DMS153 (cell line): ENCODE measurements at places on chromosomes 16 and 17.

DNA sequence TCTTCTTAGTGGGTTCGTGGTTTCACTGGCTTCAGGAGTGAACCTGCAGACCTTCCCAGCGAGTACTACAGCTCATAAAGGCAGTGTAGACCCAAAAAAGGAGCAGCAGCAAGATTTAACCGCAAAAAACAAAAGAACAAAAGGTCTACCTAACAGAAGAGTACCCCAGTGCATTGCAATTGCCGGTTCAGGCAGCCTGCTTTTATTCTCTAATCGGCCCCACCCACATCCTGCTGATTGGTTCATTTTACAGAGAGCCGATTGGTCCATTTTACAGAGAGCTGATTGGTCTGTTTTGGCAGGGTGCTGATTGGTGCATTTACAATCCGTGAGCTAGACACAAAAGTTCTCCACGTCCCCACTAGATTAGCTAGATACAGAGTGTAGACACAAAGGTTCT, 2.0 kb upstream of the ARRB2 start:
- DNase-seq, result no peak

DNA sequence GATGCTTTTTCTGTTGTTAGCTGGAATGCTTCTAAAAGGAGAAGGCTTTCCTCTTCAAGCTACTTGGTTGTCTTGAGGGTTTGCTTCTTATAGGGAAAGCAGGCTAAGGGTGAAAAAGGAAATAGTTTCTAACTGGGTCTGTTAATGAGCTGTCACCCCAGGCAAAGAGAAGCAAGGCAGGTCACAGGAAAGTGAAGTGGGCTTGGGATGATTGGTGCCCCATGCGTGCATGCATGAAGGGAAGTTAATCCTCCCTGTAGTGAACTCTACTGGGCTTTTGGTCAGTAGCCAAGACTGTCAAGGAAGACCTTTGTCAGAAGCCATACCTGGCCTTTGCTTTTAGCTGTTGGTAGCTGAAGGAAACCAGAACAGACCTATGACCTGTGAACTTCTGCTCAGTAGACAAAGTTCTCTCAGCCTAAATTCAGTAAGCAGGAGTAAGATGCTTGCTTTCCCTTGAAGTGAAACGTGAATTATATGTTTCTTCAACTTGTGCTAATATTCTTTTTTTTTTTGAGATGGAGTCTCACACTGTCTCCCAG, 16.5 kb downstream of the TENT4B start:
- DNase-seq, result no peak

DNA sequence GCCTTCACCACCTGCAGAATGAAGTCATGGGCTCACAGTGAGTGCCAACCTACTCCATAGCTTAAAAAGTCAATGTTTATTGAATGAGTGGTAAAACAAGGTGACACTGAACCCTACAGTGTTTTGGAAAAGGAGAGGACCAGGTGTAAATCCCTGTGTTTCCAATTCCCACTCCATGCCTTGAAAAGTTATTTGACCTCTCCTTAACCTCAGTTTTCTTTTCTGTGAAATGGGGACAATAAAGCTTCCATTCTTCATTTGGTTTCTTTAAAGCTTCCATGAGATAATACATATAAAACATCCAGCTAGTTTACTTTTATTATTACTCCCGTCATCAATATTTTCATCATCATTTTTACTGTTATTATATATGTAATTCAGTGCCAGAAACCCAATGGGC, 48.0 kb upstream of the ACSM2B start:
- no peak for DNase-seq

DNA sequence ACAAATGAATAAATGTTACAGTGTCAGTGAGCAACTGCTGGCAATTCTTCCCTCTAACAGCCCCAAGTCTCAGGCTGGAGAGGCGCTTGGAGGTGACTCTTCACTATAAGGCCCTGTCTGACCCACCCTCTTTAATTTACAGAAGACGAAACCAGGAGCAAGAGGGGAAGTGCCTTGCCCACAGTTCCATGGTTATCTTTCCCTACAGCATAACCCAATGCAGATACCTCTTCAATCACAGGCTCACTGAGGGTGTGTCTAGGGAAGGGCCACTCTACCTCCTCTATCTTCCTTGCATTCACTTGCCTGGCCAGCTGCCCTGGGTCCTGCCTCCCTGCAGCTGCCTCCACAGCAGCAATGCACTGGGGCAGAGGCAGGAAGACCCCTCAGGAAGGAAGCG, 9.6 kb upstream of the N4BP1 start:
- DNase-seq, result no peak

GRCh38 chr16:51045186-51045585, 105.9 kb downstream of the SALL1 start:
- no peak for DNase-seq

DNA sequence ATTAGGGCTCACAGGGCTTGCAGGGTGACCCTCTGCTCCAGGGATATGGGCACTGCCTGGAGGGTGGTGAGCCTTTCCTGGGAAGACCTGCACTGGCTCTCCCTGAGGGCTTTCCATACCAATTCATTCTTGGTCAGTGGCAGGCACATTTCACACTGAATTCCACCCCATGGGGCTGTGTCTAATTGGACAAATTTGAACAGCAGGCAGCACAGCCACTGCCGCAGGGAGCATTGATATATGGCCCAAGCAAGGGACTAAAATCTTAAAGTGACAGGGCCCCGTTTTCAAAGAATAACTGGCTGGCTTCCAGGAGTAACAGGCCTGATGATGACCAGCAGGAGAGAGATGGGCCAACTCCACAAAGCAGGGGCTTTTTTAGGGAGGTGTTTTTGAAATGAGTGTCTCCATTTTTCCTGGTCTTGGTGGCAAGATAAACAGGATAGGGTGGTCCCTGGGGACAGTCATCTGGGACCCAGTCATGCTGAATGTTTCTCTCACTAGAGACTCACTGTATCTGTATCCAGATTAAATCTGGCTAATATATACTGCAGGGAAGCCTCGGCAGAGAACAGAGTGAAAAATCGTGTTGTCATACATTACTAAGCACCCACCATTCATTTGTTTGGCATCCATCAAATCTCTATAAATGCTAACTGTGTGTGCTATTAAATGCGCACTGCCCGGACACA, 74.1 kb upstream of the TBX2 start:
- no peak for DNase-seq

- DNase-seq, result no peak
Measured at GRCh38 chr17:62631936-62632924, 4.8 kb downstream of the MRC2 start.

GRCh38 chr17:17344507-17345293, 41.5 kb downstream of the NT5M start:
- no peak for DNase-seq

DNA sequence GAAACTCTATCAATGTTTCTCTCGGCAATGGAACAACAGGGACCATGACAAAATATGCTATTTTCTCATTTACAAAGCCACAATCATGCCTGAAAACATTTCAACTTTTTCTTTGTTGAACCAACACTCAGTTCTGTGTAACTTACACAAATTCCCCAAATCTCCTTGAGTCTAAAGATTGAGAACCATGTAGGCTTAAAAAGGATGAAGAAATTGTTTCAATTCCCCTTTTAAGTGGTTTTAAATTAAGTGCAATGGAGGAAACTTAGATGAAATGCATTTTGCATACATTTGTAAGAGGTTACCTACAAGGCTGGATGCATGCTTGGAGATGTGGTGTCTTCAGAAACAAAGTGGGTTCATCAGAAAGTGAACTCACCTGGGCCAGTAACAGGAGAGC, 566.4 kb upstream of the CDH11 start:
- DNase-seq, result no peak

- no peak for DNase-seq
Measured at GRCh38 chr16:13956635-13957196, 36.8 kb downstream of the ERCC4 start.

GRCh38 chr16:27455700-27456099, 53.7 kb downstream of the IL21R start:
- no peak for DNase-seq

DNA sequence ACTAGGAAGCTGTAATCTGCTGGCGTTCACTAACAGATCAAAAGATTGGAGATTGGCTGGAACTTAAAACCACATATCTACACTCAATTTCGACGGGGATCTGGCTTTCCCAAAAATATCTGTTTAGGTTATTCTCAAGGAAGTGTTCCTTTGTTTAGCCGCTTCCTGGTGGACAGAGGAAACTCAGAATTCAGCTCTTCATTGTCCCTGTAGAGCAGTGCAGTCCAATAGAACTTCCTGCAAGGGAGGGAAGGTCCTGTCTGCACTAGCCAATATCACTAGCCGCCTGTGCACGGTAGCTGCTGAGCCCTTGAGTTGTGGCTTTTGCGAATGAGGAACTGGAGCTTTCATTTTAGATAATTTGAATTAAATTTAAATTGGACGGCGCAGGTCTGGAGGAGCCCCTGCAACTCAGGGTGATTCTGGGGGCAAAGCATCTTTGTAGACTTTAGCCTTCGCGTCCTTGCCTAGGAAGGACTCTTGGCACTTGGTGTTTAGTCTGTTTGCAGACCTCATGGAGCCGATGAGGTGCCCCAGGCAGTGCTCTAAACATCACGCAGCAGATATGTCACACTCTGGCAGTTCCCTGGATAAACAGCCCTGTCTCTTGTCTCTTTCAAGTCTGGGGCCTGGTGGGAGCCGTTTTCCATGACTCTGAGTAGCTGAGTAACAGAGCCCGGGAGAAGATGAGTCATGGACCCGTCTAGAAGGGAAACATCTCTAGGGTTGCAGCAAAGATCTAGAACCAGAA, 122.2 kb downstream of the CCDC182 start:
- DNase-seq, result no peak

DNA sequence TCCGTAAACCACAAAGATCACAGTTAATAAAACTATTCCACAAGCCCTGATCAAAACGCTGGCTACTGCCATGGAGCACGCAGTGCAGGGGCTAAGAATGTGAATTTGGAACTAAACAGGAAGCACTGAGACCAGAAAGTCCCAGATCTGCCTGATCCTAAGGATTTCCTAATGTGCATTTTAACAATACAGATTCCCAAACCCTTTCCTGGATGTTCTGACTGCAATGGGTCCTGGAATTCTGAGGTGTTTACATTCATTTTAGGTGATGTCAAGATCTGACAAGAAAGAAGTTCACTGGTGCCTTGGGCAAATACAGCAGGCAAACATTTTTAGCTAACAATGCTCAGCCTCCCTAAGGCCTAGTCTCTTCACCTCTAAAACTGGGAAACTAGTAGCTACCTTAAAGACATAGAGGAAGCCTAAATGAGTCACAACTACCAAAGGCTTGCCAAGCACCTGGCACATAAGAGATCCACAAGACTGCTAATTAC, 10.3 kb downstream of the NSMCE1 start:
- DNase-seq, result no peak

- no peak for DNase-seq
Measured at GRCh38 chr17:79046916-79047280, 22.9 kb downstream of the C1QTNF1 start.

GRCh38 chr16:87382023-87382785, 1.4 kb downstream of the FBXO31 start:
- no peak for DNase-seq

DNA sequence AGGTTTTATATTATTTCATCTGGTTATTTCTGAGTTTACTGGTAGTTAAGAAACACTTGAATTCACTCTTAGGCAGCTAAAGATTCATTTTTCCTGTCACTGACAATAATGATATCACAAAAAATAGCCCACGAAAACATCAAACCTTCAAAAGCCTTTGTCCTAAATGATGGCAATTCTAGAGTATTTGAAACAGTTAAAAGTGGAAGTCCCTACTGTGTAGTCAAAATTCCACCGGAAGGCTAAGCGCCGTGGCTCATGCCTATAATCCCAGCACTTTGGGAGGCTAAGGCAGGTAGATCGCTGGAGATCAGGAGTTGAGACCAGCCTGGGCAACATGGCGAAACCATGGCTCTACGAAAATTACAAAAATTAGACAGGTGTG, 103.5 kb downstream of the HIC1 start:
- DNase-seq, result no peak

- no peak for DNase-seq
Measured at GRCh38 chr16:79151-80054, 1.4 kb downstream of the MPG start.

DNA sequence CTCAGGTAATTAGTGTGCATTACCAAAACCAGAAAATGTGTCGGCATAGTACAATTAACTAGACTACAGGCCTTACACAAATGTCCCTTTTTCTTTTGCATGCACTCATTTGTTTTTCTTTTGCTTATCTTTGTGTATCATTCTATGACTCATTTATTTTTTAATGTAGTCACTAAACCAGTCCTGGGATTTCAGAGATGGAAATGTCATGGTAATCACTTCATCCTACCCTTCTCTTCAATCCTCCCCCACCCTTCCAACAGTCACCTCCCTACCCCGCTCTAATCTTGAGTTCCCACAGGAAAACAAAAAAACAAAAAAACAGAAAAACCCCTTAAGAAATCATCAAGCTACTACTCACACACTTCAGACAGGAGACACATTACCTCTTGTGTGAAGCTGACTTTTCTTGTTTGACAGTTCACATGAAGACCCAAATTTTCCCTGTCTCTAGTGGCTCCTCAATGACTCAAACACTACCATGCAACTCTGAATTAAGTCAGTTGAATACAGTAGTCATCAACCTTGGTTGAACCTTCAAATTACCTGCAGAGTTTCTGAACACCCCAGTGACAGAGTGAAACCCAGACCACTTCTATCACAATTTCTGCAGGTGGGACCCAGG, 242.4 kb upstream of the SALL1 start:
- no peak for DNase-seq

DNA sequence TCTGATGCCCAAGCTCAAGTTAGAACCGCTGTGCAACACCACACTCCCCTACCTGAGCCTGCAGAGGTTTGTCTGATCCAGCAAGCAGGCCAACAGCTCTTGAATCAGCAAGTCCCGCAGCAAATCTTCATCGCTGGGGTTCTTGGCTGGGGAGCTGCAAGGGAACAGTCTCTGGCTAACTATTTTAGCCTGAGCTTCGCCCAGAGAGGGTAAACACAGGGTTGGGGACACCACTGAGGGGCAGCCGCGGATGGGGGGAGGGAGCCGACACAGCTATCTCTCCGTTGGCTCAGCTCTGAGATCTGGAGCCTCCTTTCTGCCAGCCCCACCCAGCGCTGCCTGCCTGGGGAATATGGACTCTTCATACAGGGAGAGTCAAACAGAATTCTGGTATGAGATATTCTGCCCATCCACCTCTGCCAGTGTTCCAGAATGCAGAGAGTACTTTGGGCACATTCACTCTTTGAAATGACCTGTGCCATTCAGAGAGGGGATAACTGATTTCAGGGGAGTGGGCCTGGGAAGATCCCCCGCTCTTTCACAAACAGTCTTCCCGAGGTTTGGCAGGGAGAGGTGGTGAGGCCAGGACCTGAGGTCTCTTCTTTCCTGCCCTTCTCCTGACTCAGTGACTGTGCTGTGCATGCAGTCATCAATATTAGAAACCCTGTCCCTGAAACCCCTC, 7.4 kb downstream of the GIP start:
- no peak for DNase-seq

GRCh38 chr16:66515596-66516508, 34.1 kb downstream of the TK2 start:
- no peak for DNase-seq

GRCh38 chr16:73150786-73151185, 102.9 kb upstream of the ZFHX3 start:
- DNase-seq, result no peak

GRCh38 chr17:57811638-57812280, 38.1 kb downstream of the MRPS23 start:
- no peak for DNase-seq

- DNase-seq, result no peak
Measured at GRCh38 chr17:4019275-4019674, 55.0 kb upstream of the ATP2A3 start.
